Activated T-cell treated with anti-CD3 and anti-CD28 coated beads, Interleukin-2, amount 50 U/mL, for 72 hours (primary cell): ENCODE measurements at places on chromosomes 4 and X. TPM values are rescaled to one million over a fixed set of nuclear protein-coding genes. Genes with fewer than 3 reads are reported as not detected.

Gene GABRE
- total RNA-seq, result not detected

DNA sequence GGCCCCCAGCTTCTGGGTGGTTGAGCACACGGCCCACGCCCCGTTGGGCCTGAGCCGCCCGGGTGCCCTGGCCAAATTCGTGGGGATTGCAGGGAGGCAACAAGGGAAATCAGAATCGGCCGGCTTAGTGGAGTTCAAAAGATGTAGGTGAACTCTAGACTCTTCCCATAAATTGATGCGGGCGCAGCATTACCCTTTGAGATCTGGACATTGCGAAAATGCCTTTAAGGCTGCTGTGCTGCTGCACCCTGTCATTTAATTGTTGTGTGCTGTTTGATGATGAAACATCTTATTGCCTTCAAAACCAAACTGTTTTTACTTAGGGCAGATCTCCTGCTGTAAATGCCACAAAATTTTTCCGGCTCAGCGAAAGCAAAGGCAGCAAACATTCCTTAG, 409 bp upstream of the MPP1 start:
- no peaks in the 10 kb centered on the region for H3K36me3 ChIP-seq
- peaks cover 12% of the 10 kb centered on the region for H3K27me3 ChIP-seq
- H3K27ac ChIP-seq, result peak overlapping the region; percentile 19
- peaks cover 45% of the 10 kb centered on the region for H3K4me1 ChIP-seq
- H3K4me3 ChIP-seq, result peak overlapping the region; percentile 89
- DNase-seq, result no peak

DNA sequence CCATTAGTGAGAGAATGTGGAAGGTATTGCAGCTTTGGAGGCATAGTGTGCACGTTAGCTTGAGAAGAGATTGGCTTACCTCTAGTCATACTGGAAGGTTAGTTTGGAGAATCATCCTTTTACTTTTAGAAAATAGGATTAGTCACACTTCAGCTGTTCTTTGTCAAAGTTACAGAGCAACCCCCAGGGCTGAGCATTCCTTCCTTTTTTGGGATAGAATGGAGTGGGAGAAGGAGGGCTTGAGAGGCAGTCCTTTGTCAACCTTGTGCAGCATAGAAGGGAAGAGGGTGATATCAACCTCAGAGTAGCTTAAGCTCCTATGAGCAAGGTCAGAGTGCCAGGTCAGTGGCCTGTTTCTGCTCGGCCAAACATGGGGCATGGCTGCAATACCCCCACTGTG, 8.6 kb upstream of the MBNL3 start:
- H3K4me3 ChIP-seq, result no peak overlapping the region
- H3K27me3 ChIP-seq, result peaks cover 37% of the 10 kb centered on the region
- H3K27ac ChIP-seq, result no peak overlapping the region

- no peak overlapping the region for H3K4me3 ChIP-seq
- no peaks in the 10 kb centered on the region for H3K4me1 ChIP-seq
- DNase-seq, result no peak
- H3K36me3 ChIP-seq, result no peaks in the 10 kb centered on the region
- H3K27me3 ChIP-seq, result no peaks in the 10 kb centered on the region
Measured at GRCh38 chr4:11106759-11107158, 321.9 kb downstream of the HS3ST1 start.

GRCh38 chr4:107379054-107379869, 340.8 kb downstream of the PAPSS1 start:
- H3K27me3 ChIP-seq, result no peaks in the 10 kb centered on the region
- DNase-seq, result no peak
- H3K4me1 ChIP-seq, result no peaks in the 10 kb centered on the region
- no peaks in the 10 kb centered on the region for H3K36me3 ChIP-seq
- no peak overlapping the region for H3K27ac ChIP-seq
- no peak overlapping the region for H3K4me3 ChIP-seq

DNA sequence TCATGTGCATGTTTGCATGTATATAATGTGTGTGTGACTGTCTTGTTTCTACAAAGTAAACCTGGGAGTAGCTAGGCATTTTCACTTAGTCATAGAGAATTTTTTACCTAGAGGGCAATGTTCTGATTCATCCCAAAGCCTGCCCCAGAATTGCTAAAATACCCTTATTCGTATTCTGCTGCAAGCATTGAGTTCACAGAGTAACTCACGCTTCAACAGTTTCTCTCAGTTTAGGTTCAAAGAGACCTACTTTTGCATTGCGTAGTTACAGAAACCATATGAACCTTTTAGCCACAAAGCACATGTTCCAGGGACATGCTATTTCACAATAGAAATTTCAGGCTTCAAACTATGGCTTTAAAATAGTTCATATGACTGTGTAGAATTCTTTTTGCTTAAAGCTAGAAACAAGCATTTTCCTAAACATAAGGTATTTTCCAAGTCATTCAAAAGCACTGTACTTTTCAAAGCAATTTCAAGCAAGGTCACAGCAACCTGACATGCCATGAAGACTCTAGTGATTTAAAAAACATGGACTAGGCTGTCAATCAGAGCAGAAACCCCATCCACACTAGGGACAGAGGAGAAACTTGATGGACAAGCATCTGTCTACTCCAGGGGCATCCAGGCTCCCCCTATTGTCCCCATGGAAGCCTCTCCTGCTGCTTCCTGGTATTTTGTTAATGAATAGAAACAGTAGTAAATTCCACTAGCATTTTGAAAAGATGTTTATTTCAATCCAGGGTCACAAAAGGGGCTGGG, 81.5 kb upstream of the MAPK10 start:
- no peaks in the 10 kb centered on the region for H3K27me3 ChIP-seq
- no peaks in the 10 kb centered on the region for H3K36me3 ChIP-seq
- H3K4me3 ChIP-seq, result no peak overlapping the region
- DNase-seq, result no peak
- H3K4me1 ChIP-seq, result no peaks in the 10 kb centered on the region

Gene GRPR
- 0.23 TPM for total RNA-seq

- H3K4me1 ChIP-seq, result no peaks in the 10 kb centered on the region
- no peak for DNase-seq
- no peaks in the 10 kb centered on the region for H3K36me3 ChIP-seq
- peaks cover 24% of the 10 kb centered on the region for H3K27me3 ChIP-seq
- H3K4me3 ChIP-seq, result no peak overlapping the region
- no peak overlapping the region for H3K27ac ChIP-seq
Measured at GRCh38 chrX:111917591-111917990, 41.6 kb downstream of the TRPC5OS start.

- H3K27me3 ChIP-seq, result peaks cover 45% of the 10 kb centered on the region
- DNase-seq, result no peak
- H3K36me3 ChIP-seq, result peaks cover 2% of the 10 kb centered on the region
- H3K4me1 ChIP-seq, result no peaks in the 10 kb centered on the region
Measured at GRCh38 chr4:73006286-73006990, 63.1 kb downstream of the COX18 start.

DNA sequence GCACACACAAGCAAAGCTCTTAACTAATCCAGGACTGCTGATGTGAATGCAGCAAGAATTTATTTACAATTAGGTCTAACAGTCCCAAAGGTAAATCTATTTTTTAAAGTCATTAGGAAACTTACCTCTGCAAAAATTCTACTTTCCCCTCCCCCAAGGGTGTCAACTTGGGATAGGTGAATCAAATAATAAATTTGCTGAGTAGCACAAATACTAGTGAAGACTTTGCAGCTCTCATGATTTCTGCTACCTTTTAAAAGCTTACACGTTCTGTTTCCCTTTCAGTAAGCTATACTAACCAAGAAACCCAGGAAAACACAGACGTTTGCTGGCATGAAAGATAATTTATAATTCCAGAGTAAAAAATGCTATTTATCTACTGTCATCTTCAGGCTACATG, 296.6 kb upstream of the SLC7A11 start:
- H3K4me1 ChIP-seq, result no peaks in the 10 kb centered on the region
- no peaks in the 10 kb centered on the region for H3K27me3 ChIP-seq
- no peak for DNase-seq
- H3K36me3 ChIP-seq, result no peaks in the 10 kb centered on the region
- no peak overlapping the region for H3K4me3 ChIP-seq
- H3K27ac ChIP-seq, result no peak overlapping the region

DNA sequence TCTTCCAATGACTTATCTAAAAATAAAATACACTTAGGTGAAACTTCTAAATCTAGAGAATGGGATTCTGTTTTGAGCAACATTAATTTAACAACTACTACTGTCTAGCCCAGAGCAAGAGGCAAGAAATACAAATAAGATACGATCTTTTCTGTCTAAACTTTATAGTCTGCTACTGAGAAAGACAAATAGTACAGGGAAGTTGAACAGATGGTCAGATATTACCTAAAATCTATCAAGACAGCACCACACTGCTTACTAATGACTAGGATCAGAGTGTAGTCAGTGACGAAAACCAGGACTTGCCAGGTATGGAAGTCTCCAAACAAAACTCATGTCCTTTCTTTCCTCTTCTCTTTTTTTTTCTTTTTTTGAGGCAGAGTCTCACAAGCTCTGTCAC, 7.1 kb downstream of the FAM13A start:
- peaks cover 5% of the 10 kb centered on the region for H3K4me1 ChIP-seq
- H3K27me3 ChIP-seq, result peaks cover 24% of the 10 kb centered on the region
- no peak overlapping the region for H3K27ac ChIP-seq
- DNase-seq, result no peak
- no peaks in the 10 kb centered on the region for H3K36me3 ChIP-seq
- no peak overlapping the region for H3K4me3 ChIP-seq

- no peak for DNase-seq
- H3K4me1 ChIP-seq, result no peaks in the 10 kb centered on the region
- no peaks in the 10 kb centered on the region for H3K36me3 ChIP-seq
- H3K27ac ChIP-seq, result no peak overlapping the region
- H3K27me3 ChIP-seq, result no peaks in the 10 kb centered on the region
Measured at GRCh38 chr4:10496200-10496599, 39.0 kb upstream of the ZNF518B start.

DNA sequence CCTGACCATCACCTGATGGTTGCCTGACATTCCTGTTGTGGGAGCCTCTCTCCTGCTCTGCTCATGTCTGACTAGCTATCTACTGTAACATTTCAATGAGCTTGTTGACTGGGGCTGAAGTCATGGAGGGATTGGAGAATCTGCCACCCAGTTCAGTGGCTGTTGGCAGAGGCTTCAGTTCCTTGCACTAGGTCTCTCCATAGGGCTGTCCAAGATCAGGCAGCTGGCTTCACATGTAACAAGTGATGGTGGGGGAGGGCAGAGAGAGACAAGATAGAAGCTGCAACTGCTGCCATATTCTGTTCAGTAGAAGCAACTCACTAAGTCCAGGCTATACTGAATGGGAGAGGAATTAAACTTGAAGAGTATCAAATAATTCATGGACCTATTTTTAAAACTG, 14.1 kb upstream of the CCNI start:
- no peaks in the 10 kb centered on the region for H3K36me3 ChIP-seq
- DNase-seq, result no peak
- no peaks in the 10 kb centered on the region for H3K27me3 ChIP-seq
- H3K4me3 ChIP-seq, result no peak overlapping the region
- no peaks in the 10 kb centered on the region for H3K4me1 ChIP-seq

- H3K27me3 ChIP-seq, result no peaks in the 10 kb centered on the region
- H3K4me1 ChIP-seq, result no peaks in the 10 kb centered on the region
- DNase-seq, result no peak
- no peak overlapping the region for H3K4me3 ChIP-seq
- no peak overlapping the region for H3K27ac ChIP-seq
Measured at GRCh38 chr4:138560448-138560847, 318.3 kb upstream of the SLC7A11 start.

Gene GPR173
- 0.31 TPM for total RNA-seq

DNA sequence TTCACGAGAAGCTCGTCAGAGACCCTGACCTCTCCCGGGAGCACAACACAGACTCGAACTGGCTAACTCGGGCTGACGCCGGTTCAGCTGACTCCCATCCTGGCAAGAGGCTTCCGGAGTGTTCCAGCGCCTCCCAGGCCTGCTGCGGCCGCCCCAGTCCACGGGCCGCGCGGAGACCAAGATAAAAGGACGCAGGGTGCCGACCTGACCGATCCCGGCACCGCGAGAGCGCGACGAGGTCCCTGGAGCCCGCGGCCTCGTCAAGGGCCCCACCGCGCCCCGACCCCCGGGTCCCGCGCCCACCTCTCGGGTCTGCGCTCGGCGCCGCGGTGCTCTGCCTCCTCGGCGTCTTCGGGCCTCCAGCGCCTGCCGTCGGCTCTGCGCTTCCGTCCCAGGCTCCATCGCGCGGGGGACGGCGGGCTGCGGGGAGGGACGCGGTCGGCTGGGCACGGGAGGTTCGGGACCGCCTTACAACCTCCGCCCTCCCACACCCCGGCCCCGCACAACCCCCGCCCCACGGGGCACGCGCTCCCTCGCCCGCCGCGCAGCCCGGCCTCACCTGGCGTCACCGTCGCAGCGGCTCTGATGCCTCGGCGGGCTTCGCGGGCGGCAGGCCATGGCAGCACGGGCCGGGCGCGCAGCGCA, 426 bp downstream of the SLBP start:
- peak overlapping the region; percentile 51 for H3K27ac ChIP-seq
- H3K36me3 ChIP-seq, result peaks cover 26% of the 10 kb centered on the region
- peak; percentile 52 for DNase-seq
- no peaks in the 10 kb centered on the region for H3K27me3 ChIP-seq
- peak overlapping the region; percentile 72 for H3K4me3 ChIP-seq

Gene ITIH6
- not detected for total RNA-seq

DNA sequence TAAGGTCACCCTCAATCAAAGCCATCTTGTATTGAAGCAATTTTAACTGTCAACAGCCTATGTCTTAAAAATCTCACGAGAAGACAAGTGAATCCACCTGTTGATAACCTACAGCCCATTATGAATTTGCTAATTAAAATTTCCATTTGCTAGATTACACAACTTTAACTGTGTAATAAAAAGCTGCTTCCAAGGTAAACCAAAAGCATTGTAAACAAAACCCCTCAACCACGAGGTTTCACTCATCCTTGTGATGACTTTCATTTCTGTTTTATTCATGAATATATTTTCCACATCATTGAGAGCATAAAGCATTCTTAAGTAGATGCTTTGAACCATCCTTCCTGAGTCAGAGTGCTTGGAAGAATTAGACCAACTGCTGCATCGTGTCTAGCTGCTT, 217.5 kb upstream of the GYPA start:
- peak overlapping the region; percentile 54 for H3K27ac ChIP-seq
- H3K4me1 ChIP-seq, result peaks cover 19% of the 10 kb centered on the region
- no peak overlapping the region for H3K4me3 ChIP-seq
- H3K27me3 ChIP-seq, result peaks cover 25% of the 10 kb centered on the region
- no peaks in the 10 kb centered on the region for H3K36me3 ChIP-seq

DNA sequence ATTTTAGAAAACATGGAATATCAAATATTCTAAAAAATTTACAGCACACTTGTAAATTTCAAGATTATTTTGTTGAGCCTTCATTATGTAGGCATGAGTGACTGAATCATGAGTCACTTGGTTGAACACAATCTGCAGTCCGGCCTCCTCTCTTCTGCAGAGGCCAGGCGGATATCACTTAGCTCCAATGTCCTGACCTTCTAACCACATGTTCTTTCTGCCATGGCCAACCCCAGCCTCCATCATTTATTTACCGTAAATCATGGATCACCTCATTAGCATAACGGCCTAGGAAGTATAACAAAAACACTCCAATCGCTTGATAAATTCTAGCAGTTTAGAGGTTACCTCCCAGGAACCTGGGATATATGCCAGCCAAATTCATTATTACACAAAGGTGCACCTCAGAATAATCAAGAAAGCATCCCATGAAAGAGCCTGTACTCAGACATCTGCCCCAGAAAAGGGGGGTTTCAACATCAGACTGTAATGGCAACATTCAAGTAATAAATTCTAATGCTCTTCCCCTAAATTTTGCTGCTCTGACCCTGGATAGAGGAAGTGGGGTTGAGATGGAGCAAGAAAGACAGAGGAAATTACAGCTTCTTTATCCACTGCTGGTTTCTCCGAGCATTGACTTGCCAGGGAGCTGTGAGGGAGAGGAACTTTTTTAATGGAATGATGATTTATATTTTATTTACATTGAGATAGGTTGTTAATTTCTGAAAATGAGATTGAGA, 2153.6 kb upstream of the AGA start:
- H3K27me3 ChIP-seq, result no peaks in the 10 kb centered on the region
- H3K4me3 ChIP-seq, result no peak overlapping the region
